Diencephalon (tissue), 1 donor: ENCODE measurements at places on chromosomes 13 and 19. TPM values are rescaled to one million over a fixed set of nuclear protein-coding genes. Genes with fewer than 3 reads are reported as not detected.

EBI3 gene
- total RNA-seq = 0.23 TPM

ZNF99 gene
- 0.92 TPM for total RNA-seq

SLC6A16 gene
- 1.2 TPM for total RNA-seq

PRODH2 gene
- not detected for total RNA-seq

GPC6 gene
- total RNA-seq = 19.8 TPM

PLEKHF1 gene
- total RNA-seq = 1.8 TPM

PNMA8B gene
- 33.0 TPM for total RNA-seq

TPP2 gene
- total RNA-seq = 47.5 TPM

S1PR5 gene
- total RNA-seq = not detected

NLRP12 gene
- total RNA-seq = 0.23 TPM

SHISA7 gene
- 4.6 TPM for total RNA-seq

FGF21 gene
- not detected for total RNA-seq

KIR2DL4 gene
- not detected for total RNA-seq

KLK1 gene
- not detected for total RNA-seq
